ENCODE measurements at places on chromosomes 2 and 18. TPM values are rescaled to one million over a fixed set of nuclear protein-coding genes. Genes with fewer than 3 reads are reported as not detected.

Gene HOXD13
- not detected for total RNA-seq

Gene WDR75
- total RNA-seq: 54.0 TPM

DNA sequence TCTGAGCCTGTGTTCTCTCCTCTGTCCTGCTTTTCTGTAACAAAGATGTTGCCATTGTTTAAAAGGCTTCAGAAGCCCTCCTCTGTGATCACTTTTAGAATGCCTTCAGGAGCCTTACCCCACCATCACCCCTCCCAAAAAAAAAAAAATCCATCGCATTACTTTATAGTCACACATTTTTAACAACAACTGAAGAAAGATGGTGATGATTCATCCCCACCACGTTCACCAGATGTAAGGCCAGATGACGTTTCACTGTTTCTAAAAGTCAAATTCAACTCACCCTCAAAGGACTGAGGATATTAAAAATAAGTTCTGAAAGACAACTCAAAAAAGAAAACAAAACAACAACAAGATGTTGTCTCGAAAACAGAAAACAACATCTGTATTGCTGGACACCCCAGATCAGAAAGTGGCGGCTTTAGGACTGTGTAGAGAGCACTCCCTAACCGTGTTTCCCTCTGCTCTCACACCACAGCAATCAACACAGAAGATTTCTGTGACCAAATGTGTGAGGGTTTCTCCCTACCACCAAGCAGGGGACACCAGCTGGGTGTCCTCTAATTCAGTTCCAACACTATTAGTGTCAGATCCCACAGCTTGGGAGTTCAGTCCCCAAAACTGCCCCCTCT is 61.9 kb upstream of the CREB1 start:
- DNase-seq: peak; percentile 89

GRCh38 chr2:180291060-180291459 is 284.0 kb upstream of the CWC22 start:
- DNase-seq: peak; percentile 23

DNA sequence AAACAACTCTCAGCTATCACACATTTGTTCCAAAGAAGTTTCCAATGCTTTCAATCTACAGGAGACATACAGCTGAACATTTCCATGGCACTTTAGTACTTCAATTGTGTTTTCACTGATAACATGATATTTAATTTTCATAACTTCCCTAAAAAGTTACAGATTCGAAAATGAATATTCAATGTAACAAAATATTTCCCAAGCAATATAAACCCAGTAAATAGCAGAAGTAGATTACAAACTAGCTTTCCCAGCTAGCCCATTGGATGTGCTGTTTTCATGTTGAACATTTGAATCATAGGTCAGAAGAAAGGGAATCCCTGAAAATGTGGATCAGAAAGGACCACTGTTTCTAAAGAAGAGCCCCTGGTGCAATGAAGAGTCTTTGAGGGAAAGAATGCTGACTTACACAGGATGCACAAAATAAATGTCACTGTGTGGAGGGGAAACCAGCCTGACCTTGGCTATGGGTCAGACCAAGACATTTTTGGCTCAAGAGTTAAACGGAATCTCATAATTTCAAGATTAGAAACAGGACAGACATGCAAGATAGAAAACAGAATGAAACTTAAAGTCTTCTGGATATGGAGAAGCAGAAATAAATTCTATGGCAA is 22.5 kb downstream of the CYTIP start:
- no peak for DNase-seq

DNA sequence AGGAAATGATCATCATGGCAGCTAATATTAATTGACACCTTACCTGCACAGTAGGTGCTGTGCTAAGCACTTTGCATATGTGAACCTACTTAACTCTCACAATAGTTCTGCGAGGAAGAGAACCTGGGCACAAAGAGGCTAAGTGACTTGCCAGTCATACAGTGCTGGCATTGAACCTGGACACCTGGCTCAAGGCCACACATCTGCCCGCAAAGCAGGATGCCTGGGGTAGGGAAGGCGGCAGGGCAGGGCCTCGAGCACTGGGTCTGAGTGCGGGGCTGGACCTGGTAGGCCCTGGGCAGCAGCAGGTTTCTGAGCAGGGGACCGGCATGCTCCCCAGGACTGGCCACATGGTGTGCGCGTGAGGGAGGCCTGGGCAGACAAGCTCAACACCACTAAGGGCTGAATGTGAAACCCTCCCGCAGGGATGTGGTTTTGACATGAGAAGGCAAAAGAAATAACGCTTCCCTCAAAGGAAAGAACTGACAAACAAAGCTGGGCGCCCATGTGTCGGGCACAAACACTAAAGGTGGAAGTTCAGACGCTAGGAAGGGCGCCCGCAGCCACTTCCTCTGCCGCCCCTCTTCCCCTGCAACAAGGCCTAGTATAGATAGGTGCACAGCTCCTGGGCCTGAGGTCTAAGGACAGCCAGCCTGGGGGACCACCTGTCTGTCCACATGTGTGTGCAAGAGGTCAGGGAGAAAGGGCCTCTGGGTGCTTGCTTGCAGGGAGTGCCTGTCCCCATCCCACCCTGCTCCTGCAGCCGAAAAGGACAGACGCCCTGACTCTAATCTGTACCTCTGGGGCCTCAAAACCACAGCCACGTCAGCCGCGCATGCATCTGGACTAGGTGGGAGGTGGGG is 92.5 kb downstream of the ZFP36L2 start:
- no peak for DNase-seq

- peak; percentile 37 for DNase-seq
Observed at GRCh38 chr2:5227062-5227699, 465.0 kb upstream of the SOX11 start.

DNA sequence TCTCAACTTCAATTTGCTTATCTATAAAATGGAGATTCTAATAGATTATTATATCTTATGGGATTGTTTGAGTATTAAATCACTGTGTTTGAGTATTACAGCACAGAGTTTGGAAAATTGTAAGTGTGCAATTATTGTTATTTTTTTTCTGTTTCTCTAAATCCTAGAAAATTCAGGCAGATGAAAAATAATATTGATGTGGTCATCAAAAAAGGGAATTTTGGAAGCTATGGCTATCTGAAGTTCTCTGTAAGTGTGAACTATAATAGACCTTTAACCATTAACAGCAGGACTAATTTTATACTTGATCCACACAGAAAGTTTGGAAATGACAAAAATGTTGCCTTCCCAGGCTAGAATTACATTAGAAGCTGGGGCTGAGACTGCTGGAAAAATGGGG is 393.2 kb downstream of the SUCLG1 start:
- DNase-seq: no peak

- DNase-seq: no peak
Observed at GRCh38 chr2:12488352-12489318, 228.1 kb upstream of the TRIB2 start.

Gene MYO7B
- under 0.01 TPM for total RNA-seq

Gene ABCG8
- total RNA-seq: not detected

DNA sequence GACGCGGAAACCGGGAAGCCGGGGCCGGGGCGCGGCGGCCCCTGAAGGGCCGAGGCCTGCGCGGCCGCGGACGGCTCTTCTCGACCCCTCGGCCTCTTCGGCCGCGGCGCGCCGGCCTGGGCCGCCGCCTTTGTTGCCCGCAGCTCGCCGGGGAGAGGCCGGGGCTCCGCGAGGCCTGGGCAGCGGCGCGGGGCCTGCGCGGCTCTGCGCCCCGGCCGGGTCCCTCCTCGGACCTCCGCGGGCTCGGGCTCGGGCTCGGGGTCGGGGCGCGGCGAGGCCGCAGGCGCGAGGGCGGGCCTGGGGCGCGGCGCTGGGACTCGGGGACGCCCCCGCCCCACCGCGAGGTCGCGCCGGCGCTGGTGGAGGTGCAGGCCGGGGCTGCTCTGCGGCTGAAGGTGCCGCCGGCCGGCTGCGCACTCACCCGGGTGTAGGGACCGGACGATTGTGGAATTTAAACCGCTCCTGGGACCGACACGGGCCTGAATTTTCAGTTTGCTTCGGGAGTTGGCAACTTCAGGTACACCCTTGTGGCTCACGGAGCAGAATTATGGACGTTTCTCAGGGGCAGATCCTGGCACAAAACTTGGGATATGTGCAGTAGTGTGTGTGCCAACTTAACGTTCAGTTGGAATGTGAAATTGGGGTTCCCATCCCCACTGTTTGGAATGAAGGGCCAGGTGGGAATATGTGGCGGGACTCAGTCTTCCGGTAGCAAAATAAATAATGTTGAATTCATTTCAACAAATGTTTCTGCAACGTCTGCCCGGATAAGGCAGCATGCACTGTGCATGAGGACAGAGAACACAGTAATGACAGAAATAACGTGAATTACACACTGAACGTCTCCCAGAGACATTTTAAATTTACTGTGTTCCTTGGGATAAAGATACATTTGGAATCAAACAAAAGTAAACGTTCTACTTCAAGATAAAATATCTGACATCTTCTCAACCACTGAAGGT is 787 bp downstream of the SOCS6 start:
- DNase-seq: peak; percentile 46

GRCh38 chr18:23832911-23833310 is 143.7 kb downstream of the LAMA3 start:
- no peak for DNase-seq

GRCh38 chr2:200471324-200471848 is 38.5 kb downstream of the KCTD18 start:
- DNase-seq: no peak

DNA sequence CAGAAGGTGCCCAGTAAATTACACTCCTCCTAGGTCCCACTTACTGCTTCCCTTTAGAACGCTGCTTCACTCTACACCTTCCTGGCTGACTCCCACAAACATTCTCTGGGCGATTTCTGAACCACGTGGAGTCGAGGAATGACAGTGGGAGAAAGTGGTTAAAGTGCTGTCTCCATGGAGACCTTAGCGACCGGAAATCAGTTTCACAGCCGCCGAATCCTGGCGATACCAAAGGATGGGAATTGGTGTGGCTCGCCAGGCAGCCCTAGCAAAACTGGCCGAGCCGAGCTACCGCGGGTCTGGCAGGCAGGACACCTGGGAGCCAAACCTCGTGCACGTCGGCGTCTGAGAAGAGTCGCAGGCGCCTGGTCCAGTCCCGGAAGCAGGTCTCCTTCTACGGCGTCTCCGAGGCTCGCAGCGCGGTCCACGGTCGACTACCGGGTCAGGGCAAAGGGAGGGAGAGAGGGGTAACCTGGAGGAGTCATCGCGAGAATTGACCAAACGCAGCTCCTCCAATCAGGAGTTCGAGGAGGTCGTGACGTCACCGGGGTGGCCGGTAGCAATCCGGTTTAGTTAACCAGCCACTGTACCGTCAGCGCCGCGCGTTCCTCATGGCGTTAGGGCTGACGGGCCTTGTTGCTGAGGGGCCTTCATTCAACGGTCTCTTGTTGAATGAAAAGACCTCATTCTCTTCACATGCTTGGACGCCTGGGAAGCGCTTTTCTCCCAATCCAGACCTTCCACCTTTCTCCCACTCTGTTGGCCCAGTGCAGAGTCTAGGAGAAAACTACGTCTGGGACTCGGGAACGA is at the start of gene THADA:
Gene THADA (minus strand): TSS at position 436 of the 810 bp plus-strand sequence. CDS start 3,646 bp downstream, outside the sequence.
- DNase-seq: peak; percentile 100

Gene LYG2
- not detected for total RNA-seq

DNA sequence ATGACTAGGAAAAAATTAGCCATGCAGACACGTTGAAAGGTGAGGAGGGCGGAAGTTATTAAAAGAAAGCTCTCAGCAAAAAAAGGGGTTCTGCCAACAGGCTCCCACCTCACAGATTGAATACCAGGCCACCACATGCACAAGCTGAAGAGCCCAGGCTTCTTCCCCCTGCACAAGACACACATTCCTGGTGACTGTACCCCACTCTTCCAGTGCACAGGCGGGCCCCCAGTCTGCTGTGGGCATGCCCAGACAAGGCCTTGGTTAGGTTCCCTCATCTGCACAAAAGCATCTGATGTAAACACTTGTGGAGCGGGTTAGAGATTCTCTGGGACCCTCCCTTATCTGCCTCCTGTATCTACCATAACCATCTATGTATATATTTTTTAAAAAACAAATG is 81.7 kb downstream of the AGPS start:
- no peak for DNase-seq

DNA sequence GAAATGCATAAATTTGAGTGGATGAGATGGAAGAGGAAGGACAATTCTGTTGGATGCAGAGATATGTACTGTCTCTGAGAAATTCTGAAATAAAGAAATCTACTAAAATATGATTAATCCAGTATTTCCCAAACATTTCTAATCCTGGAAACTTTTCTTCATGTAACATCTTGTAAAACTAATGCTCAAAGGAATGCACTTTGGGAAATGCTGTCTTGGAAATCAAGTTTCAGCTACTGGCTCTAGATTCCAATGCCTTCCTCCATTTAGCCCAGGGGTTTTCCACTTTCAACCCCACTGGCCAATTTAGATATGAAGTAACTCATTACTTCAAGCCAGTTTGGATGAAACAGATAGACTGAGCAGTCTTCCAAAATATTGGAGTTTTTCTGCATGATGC is 355.1 kb downstream of the TXNL1 start:
- DNase-seq: no peak

GRCh38 chr2:239583879-239584859 is 183.3 kb upstream of the HDAC4 start:
- DNase-seq: no peak

DNA sequence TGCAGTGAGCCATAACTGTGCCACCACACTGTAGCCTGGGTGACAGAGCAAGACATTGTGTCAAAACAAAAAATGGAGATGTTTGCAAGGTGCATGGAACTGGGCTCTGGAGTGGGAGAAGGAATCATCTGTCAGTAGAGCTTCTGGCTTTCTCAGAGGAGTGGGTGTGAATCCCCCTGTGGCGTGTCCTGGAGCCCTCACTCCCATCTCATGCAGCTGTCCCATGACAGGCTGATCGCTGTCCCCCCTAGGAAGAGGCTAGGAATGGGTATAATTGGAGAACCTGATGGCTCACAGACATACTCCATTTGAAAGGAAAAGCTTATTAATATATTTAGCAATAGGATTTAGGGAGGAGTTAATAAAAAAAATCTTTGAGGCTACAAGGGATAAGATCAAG is 125.8 kb upstream of the EPB41L3 start:
- DNase-seq: no peak

- DNase-seq: peak; percentile 93
Observed at GRCh38 chr2:69683170-69683971, 39.8 kb upstream of the AAK1 start.

Gene OTOF
- total RNA-seq: not detected

Gene GYPC
- 135 TPM for total RNA-seq

GRCh38 chr18:59051470-59052165 is 88.1 kb upstream of the SEC11C start:
- DNase-seq: no peak

GRCh38 chr2:223057569-223057968 is 5.6 kb downstream of the KCNE4 start:
- no peak for DNase-seq

DNA sequence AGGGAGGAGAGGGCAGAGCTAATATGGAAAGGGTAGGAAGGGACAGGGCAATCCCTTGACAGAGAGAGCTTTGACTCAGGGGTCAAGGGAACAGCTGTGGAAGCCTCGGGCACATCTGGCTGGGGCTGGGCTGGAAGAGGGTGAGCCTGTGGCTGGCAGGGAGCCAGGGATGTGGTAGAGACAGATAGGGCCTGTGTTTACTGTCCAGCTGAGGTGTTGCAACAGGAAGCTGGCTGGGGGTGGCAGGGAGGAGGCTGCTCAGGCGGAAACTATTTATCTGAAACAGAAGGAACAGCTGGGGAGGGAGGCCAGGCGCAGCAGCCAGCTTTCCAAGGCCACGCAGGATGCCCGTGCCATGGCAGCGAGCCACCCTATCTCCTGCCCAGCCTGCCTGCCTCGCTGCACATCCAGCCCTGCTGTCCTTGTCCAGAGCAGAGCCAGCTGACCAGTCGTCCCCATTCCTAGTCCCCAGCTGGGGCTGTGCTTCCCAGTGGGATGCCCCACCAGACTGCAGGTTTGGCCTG is 264.7 kb downstream of the CYP26B1 start:
- DNase-seq: peak; percentile 87

- DNase-seq: peak; percentile 47
Observed at GRCh38 chr18:11136241-11136640, 13.1 kb downstream of the PIEZO2 start.
